ENCODE measurements at places on chromosomes 16 and 17.
A peak's percentile ranks its signal among the peaks of the same experiment; 100 is the strongest.

DNA sequence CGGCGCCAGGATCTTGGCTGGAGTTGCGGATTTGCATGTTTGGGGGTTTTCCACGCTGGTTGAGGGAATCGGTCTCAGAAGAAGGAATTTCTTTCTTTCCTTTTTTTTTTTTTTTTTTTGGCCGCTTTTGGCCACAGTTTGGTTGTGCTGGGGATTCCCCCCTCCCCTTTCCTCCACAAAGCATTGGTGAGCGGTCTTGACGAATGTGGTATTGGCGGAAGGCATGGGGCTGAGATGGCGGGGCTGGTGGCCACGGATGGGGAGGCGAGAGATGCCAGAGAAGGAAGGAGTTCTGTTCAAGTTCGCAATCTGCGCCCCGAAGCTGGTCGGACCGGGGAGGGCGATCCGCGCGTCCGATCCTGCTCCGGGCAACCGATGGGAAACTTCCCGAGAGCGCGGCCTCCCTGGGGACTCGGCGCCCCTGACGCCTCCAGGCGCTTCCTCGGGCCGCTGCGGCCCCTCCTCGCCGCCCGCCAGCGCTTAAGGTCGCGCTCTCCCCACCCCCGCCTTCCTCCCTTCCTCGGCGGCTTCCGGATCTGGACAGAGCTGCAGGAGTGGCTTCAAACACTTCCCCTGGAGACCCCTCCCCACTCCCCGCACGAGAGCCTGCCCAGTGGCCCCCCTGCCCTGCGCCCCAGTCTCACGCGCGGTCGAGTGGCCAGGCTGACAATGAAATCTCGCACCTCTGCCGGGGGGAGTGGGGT is 43.2 kb downstream of the RAI1 start:
- no peak for DNase-seq

DNA sequence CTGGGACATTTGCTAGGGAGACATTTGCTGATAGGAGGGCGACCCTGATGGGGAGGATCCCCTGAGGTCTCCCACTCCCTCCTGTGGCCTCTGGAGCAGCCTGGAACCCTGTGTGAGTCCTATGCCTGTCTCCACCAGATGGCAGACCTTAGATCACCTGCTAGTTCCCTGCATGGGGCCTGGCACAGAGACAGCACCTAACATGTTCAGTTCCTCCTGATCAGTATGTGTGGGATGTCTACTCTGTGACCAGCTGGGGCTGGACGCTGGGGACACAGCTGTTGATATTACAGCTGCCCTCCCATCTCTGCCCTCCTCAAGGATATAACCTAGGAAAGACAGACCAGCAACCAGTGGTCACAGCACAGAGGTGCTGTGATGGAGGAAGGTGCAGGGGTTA is 1.1 kb upstream of the ADCY7 start:
- DNase-seq, result no peak

GRCh38 chr16:31099860-31100638 is 5.5 kb upstream of the VKORC1 start:
- no peak for DNase-seq

DNA sequence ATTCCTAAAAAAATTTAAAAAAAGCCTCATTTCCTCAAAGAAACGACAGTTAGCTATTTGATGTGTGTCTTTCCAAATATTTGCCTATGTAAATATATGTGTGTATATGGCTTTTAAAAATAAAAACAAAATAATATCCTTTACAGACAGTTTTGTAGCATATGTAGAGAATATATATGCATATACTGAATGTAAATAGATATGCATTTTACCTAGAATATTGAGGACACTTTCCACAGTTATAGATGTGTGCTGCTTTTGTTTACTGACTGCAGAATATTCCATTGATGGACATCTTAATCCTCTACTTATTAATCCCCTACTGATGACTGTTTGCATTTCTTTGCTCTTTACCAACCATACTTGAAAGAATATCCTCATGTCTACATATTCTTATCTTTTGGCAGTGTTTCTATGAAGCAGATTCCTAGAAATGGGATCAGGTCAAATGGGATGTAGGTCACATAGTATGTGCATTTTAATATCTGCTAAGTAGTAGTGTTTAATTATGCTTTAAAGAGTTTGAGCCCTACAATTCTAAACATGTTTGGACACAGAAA is 3.3 kb downstream of the CCL3L1 start:
- DNase-seq, result no peak

- no peak for DNase-seq
Observed at GRCh38 chr16:26019381-26020242, 327.9 kb downstream of the HS3ST4 start.

DNA sequence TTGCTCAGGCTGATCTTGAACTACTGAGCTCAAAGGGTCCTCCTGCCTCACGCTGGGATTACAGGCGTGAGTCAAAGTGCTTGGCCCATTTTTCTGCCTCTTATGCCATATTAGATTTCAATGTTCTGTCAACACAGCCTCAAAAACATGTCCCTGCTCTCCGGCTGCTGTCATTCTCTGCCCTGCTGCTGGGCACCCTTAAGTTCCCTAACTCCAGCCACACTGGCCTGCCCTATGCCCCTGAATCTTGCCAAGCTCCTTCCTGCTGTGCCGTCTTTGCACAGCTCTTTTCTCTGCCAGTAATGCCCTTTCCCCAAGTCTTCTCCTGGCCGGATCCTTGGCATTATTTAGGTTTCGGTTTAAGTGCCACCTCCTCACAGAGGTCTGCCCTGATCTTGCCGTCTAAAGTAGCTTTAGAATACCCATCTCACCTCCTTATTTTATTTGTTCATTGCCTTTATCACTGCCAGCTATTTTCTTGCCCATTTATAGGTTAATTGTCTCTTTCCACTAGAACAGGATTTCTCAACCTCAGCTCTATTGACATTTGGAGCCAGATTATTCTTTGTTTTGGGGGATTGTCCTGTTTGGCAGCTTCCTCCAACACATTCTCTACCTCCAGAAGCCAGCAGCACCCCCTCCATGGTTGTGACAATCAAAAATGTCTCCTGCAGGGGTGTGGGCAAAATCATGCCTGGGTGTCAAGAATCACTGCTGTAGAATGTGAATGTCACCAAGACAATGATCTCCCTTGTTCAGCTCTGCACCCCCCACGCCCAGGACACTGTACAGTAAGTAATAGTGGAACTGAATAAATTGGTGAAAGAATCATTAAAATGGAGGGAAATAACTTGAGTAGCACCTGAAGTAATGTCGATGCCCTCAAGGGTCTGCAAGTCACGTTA is 168.2 kb downstream of the CYLD start:
- no peak for DNase-seq

DNA sequence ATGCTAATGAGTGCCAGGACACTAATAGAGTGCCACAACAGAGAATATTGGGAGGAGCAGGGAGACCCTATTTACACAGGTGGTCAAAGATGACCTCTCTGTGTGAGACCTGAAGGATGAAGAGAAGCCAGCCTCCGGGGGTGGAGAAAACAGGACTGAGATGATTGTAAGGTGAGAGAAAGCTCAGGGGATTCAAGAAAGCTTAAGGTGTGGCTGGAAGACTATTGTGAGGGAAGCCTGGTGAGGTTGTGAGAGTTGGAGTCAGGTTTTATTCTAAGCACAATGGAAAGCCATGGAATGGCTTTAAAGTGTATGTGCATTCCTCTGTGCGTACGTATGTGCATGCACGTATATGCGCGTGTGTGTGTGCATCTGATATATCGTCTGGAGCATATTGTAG is 10.4 kb upstream of the MARCHF10 start:
- no peak for DNase-seq

DNA sequence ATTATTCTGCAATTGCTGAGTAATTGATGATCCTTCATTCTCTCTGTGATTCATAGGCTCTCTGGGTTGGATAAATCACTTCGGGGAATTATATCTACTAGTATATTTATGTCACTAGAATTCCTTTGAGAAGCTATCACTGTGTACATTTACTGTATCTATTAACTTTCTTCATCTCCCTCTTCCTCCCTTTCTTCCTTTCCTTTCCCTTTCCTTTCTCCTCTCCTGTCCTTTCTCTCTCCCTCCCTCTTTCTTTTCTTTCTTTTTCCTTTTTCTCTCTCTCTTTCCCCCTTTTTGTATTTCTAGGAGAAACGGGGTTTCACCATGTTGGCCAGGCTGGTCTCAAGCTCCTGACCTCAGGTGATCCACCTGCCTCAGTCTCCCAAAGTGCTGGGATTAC is 711.8 kb downstream of the WWOX start:
- DNase-seq, result no peak

DNA sequence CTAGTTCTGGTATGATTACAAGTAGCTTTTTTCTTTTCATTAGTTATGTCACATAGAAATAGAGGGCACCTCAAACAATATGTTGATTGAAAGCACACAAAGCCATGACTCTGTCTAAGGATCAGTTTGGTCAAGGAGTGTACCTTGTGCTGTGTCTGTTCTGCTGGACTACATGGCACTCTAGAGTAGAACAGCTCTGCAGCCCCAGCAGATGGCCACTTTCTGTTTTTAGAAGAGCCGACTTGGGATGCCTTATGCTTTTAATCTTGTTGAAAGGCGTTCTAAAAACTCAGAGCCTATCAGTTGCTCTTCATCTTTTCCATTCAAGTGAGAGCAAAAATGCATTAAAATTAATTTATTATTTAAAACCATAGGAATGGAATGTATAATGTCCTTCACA is 49.3 kb upstream of the CA10 start:
- DNase-seq, result no peak

GRCh38 chr17:29677221-29677791 is 54.6 kb upstream of the CORO6 start:
- no peak for DNase-seq

DNA sequence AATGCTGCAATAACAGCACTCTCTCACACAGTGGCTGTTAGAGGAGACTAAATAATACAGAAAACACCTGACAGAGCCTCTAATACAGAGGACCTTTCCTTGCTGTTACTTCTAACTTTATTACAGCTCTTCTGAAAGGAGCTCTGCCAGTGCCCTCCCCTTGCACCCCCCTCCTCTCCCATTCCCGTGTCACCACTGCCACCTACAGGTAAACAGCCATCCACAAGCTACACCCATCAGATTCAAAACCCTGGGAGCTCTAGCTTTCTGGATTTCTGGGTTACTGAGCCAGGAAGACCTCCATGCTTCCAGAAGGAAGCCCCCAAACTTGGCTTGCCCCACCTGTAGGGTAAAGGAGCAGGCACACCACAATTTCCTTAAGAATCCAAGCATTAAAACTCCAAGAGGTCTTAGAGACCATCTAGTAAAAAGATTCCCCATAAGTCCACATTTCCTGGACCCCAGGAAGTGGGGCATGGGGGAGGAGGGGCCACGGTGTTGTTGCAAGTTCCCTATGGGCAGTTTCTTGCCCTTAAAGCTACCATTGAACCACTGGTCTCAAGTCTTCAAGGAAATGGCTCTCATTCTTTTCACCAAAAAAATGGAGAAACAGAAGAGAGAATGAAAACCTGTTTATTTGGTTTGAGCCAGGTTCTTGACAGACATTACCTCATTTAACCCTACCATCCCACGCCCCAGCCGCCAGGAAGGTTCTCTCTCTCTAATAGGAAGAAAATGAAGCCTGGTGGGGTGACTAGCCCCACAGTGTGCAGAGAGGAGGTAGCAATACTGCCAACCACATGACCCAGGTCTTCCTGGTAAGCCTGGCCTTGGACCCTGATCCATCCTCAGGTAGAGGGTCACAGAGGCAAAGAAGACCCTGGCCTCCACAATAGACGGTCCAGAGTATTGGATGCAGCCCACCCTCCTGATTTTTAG is 52.8 kb downstream of the TOM1L2 start:
- DNase-seq, result peak; percentile 33

DNA sequence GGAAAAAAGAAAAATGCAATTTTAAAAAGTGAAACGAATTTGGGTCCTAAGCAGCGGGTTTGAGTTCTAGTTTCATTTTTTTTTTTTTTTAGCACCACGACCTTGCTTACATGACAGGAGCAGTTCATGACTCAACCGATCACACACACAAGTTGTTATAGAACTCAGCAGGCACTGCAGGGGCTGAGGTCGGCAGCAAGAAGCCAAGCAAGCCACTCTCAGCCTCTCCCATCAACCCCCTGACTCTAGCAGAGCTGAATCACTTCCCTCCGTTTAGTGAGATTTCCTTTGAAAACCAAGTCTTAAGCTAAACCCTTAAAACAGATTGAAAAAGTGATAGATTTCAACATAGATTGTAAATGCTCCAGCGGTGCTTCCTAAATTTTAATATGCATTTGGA is 520.8 kb downstream of the HAPSTR1 start:
- DNase-seq, result no peak

- no peak for DNase-seq
Observed at GRCh38 chr17:601244-601925, 113.3 kb downstream of the VPS53 start.

DNA sequence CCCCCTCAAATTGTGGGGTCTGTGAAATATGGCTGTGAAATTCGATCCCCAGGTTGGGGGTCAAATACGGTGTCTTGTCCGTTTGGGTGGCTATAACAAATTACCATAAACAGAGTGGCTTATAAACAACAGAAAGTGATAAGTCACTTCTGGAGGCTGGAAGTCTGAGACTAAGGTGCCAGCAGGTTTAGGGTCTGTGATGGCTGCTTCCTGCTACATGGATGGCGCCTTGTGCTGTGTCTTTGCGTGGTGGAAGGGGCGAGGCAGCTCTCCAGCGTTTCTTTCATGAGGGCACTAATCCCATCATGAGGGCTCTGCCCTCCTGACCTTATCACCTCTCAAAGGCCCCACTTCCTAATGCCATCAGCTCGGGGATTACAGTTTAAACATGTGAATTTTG is 120.0 kb downstream of the IRF8 start:
- no peak for DNase-seq

DNA sequence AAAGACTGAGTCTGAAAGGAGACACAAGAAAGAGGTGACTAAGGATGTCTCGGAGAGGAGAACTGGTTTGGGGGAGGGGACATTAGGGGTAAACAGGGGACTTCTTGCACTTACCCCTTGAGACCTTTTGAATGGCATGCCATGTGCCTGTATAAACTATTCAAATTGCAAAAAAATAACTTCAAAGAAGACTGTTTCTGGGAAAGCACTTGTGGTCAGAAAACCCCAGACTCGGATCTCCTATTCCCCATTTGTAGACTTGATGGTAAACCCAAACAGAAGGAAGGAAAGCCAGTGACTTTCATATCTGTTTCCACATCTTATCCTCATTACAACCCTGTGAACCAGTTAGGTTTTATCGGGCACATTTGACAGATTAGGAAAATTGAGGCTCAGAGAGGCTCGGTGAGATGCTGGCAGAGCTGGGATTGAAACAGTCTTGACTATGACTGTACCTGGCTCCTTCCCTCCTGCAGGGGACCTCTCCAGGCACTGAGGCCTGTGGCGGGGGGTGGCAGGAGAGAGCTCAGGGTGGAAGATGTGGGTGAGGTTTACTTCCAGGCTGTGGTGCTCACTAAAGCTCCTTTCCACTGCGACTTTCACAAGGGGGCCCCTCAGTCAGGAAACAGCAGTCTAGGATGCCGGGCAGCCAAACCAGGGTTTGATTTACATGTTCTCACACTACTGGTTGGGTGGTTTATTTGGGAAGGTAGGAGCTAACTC is 30.5 kb upstream of the PLCG2 start:
- no peak for DNase-seq

DNA sequence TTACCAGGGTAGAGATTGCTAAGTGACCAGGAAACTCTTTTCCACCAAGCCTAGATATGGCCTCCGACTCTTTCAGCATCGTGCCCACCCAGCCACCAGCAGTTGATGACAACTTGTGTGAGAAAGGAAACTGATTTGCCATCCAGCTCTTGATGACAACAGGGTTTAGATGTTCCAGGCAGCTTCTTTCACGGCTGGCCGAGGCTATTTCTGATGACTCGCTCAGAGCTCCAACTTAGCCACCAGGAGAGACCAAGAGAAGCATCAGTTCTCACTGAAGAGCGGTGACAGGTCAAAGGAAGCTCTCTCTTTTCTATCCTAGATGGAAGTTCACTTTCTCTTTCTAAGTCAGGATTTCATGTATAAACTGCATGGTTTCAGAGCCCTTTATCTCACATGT is 61.2 kb downstream of the MPHOSPH6 start:
- no peak for DNase-seq

All from stimulated activated CD8-positive, alpha-beta memory T cell treated with anti-CD3 and anti-CD28 coated beads, Interleukin-7, amount 100 ng/mL, for 48 hours (primary cell).